ENCODE measurements at places on chromosomes 2 and 18.

DNA sequence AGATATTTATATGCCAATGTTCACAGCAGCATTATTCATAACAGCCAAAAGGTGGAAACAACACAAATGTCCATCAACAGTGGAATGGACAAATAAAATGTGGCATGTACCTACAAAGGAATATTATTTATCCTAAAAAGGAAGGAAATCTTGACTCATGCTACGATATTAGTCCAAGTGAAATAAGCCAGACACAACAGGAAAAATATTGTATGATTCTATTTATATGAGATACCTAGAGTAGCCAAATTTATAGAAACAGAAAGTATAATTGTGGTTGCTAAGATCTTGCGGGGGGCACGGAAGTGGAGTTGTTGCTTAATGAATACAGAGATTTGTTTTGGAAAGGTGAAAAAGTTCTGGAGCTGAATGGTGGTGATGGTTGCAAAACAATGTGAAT is 33.0 kb upstream of the CCDC150 start:
- DNase-seq = no peak

GRCh38 chr2:54642677-54643430 is 80.6 kb upstream of the EML6 start:
- no peak for DNase-seq

DNA sequence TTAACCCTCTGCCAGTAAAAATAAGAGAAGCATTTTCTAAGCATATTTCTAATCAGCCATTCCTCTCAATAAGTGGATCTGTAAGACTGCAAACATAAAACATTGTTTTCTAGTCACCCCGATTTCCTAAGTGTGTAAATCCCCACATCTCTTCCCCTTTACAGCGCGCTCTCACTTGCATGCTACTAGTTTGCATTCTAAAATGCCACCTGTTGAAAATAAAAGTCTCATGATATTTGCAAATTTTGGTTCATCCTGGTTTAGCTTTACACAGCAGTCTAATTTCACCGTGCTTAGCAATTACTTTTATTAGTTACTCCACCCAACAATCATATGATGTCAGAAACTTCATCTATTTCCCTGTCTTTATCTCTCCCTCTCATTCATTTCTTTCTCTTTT is 1230.7 kb upstream of the ZEB2 start:
- DNase-seq = no peak

DNA sequence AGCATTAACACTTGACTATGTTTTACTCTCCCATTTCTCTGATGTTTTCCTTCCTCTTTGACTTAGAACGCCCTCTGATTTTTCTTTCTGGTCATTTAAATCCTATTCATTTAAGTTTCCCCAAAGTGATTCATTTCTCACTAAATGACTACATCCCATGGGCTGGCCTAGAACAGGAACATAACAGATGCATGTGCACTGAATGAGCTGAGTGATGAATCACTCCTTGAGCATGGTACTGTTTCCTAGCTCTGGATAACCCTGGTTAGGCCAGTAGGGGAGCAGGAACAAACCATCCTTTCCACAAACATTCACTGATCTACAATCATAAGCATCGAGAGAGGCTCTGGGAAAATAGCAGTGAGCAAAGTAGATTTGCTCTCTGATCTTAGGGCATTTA is 221.9 kb upstream of the SETBP1 start:
- DNase-seq = peak; percentile 83

GRCh38 chr2:64837925-64838641 is 151.1 kb upstream of the SLC1A4 start:
- peak; percentile 52 for DNase-seq

GRCh38 chr2:169540146-169540545 is 30.6 kb downstream of the KLHL41 start:
- no peak for DNase-seq

GRCh38 chr2:226334981-226335720 is 464.5 kb downstream of the IRS1 start:
- DNase-seq = no peak

DNA sequence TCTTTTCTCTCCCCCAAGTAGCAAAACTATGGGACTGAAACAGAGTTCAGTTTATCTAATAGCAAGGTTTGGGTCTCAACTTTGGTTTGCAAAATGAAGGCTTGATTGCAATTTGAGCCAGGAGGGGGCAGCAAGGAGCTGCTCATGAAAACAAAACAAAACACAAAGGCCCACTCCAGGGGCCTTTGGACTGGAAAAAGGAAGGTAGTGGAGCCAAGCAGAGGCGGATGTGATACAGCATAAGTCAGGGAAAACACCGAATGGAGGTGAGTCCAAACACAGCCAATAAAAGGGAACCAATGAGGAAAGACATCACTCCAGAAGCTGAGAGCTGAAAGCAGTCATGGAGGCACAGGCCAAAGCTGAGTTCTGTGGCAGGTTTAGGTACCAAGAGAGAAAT is 799.7 kb upstream of the ACVR2A start:
- DNase-seq = peak; percentile 33

DNA sequence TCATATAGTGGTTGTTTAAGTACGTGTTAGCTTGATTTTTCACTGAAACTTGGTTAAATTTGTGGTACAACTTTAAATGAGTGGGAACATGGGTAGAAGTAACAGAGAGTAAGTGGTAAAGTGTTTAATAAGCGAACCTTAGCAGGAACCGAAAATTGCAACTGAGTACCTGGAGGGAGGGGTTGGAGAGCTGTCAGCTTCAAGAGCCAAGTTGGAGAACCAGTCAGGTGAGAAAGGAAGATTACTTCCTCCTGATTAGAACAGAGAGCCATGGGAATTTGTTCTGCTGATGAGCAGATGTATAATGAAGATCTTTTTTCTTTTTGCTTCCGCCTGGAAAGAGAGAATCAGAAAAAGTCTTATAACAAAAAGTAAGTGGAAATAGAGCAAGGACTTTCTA is 158.4 kb upstream of the CDH7 start:
- no peak for DNase-seq

DNA sequence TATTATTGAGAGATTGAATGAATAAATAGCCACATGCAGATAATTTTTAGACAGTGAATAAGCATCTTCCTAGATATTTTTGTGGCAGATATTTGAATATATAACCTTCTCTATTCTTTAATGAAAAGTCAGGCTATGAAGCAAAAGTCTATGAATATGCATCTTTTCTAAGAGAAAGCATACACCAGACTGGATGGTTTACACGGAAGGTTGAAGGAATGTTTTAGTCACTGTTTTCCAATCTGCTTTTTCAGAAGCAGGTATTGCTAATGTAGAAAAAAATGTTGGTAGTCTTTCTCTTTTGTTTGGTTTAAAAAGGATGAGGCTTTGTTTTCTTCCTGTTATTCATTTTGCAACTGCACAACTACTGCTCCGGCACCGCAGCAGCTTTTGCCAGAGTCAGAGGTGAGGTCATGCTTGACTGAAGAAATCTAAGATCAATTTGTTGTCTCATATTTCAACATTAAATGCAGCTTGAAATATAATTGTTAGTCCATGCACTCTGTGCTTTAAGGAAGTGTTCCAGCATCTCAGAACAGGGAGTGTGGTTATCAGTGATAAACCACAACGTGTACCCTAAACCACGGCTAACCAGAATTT is 1540.8 kb upstream of the PIK3C3 start:
- DNase-seq = peak; percentile 22

GRCh38 chr18:37584217-37584616 is 18.6 kb upstream of the CELF4 start:
- no peak for DNase-seq

GRCh38 chr2:217643789-217644301 is 358.9 kb downstream of the TNS1 start:
- no peak for DNase-seq

DNA sequence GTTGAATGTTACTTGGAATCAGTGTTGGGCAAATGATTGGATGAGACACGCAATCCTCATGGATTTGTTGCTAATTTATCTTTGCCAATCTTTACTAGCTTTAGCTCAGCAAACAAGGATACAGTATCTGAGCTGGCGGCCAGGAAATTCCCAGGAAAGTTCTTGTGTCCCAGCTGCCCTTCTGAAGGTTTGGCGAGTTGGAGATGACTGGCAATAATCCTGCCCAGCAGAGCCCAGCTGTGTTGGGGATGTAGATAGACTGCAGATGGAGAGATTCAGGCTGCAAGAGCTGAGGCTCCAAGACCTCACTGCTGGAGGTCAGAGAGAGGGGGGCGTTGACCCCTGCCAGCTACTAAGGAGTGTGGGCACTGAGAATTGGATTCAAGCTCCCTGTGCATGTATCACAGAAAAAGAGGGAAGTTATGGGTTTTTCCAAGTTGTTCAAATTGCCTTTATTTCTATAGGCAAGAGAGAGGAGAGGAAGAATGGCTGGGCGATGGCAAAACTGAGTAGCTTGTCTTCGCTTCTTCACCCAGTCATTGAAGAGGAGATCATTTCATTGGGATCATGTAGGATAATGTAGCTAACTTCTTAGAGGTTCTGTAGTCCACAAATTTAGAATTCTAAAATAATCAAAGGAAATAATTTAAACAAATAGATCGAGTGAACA is 506.8 kb upstream of the LRATD1 start:
- no peak for DNase-seq

DNA sequence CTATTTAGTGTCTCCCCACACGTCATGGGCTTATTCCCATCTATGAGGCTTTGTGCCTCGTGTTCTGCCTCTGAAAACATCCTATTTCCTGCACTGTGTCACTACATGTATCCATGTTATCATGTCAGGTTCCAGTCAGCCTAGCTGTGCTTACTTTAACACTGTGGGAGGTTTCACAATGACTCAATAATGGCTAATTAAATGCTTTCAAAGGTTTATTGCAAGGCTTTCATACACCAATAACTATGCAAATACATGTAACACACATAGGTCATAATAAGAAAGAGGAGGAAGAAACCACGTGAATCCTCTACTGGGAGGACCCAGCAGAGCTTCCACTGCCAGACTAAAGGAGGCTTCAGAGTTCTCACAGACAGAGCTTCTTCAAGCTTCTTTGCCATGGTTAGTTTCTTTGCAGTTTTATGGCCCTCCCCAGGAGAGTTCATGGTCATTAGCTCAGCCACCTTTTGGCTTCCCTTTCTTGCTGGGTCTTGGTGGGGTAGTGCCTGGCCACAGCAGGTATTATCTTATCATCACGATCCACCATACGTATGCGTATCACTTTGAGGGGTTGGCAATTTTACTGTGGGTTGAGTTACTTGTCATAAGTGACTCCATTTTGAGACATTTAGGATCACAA is 5.1 kb upstream of the COLEC12 start:
- no peak for DNase-seq

DNA sequence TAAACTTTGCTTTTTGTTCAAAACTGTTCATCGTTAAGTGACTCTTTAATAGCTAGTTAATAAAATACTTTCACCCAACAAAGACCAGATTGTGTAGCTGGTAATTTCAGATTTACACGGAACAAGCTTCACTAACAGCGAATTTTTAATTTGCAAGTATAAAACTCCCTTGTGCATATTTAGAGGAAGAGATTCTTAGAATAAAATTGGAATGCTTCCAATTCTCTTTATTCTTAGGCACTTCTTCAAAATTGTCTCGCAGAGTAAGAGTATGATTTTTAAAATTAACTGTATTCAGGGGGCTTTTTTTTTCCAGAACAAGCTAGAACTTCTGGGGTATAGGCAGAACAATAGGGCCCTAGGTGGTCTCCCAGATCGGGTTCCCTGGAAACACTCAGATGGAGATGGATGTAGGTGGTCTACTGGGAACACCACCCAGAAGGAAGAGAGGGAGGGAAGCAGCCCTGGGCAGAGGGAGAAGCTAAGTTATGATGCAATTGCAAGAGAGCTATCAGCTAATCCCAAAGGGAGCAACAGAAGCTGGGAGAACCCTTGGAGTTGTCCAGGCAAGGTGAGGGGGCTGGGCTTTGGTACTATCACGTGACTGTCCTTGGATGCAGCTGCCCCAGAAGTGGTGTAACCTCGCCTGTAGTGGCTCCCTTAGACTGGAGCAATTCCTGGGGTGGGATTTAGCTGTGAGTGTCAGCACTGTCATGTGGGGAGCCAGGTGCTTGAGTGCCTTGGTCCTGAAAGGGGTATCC is 151.7 kb upstream of the ASB18 start:
- DNase-seq = no peak

DNA sequence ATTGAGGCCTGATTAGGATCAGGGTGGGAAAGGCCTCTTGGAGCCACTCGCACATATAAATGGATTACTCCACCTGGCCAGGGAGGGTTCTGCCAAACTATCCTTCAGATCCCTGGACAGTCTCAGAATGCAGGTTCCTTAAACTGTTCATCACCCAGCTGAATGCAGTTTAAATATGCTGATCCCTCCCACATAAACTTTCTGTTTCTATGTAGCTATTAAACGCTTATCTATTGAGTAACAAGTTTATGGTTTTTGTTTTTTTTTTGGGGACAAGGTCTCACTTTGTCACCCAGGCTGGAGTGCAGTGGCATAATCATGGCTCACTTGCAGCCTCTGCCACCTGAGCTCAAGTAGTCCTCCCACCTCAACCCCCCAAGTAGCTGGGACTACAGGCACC is 1.9 kb downstream of the CAD start:
- DNase-seq = no peak

DNA sequence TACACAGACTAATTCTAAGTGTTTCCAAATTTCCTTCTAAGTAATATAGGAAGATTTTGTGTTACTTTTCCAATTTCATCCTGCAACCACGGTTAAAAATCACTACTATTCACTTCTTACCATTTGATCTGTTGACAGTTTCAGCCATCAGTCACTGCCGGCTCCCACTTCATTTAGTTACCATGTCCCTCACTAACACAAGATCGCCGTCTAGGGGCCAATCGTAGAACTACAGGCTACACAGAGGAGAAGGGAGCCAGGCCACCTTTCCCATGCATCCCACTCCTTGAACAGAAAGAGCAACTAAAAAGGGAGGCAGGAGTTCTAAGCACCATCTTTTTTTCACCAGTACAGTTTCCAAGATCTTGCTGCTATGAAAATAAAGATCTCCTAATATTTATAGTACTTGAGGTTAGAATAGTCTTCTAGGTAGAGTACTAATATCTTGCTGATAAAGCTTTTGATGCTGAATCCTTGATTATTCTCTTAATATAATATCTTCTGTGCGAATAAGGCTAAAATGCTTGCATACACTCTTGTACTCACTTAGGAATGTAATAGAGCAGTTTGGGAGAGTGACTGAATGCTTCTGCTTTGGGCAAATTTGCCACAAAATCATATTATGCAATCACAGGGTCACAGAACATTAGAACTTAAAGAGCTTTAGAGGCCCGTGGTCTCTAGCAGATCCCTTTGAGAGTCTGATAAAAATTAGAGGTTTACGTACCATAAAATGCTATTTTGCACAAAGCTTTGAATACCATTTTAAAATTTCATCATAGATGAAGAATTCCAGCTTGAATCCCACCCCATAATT is 39.5 kb upstream of the CYP1B1 start:
- peak; percentile 81 for DNase-seq

DNA sequence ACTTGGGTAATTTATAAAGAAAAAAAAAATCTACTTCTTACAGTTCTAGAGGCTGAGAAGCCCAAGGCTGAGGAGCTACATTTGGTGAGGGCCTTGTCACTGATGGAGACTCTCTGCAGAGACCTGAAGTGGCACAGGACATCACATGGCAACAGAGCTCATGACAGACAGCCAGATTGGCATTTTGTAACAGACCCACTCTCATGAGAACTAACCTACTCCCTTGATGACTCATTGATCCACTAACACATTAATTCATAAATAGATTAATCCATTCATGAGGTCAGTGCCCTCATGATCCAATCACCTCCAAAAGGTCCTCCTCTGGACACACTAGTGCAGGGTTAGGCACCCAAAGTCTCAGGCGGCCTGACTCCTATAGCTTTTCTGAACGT is 318.4 kb downstream of the GULP1 start:
- no peak for DNase-seq

All from fibroblast of skin of abdomen (primary cell).